ENCODE measurements at places on chromosomes 5 and 9.

DNA sequence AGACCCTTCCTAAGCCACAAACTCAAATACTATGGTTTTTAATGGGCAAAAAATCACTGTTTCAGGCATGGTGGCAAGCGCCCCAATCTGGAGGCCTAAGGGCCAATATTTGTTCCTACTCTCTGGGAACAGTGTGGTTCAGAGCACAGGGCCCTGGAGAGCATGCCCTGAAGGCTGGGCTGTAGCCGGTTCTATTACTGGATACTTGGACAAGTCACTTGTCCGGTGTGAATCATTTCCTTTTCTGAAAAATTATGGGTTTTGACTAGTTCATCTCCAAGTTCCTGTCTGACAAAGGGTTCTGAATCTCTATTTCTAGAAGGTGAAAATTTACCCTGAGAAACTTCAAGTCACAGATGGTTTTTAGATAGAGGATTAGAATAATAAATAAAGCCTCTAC, 75.0 kb downstream of the OTULIN start:
- DNase-seq = no peak

GRCh38 chr5:957748-958485, 50.7 kb upstream of the NKD2 start:
- DNase-seq = no peak

DNA sequence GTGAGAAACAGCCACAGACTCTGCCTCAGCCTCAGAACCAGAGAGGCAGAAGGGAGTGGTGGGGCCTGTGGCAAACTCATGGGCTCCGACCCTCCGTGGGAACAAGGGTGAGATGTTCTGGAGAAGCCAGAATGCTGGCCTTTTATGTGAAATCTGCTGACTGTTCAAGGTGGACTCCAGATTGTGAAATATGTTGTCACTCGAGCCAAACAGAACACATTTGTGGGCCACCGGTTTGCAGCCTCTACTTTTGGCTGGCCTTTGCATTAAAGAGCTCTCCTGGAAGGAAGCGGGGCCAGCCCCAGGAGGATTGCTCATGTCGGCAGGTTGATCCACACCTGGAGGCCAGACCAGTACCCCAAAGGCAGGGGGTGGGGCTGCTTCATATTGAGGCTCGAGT, 62.4 kb downstream of the ERGIC1 start:
- no peak for DNase-seq

DNA sequence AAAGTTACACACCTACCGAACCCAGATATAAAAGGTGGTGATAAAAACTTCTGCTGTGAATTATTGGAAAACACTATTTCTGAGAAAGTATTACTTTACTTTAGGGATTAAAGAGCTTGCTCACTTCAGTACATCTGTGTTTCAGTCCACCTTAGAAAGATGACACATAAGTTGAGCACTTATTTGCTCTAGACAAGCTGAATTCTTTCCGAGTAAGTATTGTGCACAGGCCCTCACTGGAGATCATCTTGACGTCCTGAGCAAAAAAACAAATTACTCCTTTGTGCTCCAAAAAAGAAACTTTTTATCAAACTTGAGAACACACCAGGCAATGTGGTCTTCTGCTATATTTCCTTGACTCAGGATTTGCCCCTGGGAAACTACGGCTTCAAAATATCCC, 231.0 kb upstream of the GRAMD2B start:
- DNase-seq = no peak

GRCh38 chr5:148352696-148353095, 17.3 kb downstream of the SPINK9 start:
- DNase-seq = no peak

GRCh38 chr9:8907868-8908267, 1108.3 kb upstream of the DMAC1 start:
- no peak for DNase-seq

DNA sequence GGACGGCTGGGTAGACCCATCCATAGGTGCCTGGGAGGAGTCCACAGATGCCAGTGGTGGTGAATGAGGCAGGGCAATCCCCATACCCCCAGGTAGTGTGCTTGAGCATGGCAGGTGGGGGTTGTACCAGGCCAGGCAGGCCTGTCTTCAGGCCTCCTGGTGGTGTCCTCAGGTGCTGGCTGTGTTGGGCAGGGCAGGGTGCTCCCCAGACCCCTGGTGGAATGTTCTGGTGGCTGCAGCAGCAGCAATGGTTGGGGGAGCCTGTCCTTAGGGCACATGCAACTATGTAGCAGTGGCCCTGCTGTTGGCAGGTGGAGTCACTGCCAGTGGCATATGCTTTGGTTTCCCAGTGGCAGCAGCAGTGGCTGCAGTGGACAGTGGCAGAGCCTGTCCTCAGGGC, 10.0 kb downstream of the ALG2 start:
- DNase-seq = no peak

DNA sequence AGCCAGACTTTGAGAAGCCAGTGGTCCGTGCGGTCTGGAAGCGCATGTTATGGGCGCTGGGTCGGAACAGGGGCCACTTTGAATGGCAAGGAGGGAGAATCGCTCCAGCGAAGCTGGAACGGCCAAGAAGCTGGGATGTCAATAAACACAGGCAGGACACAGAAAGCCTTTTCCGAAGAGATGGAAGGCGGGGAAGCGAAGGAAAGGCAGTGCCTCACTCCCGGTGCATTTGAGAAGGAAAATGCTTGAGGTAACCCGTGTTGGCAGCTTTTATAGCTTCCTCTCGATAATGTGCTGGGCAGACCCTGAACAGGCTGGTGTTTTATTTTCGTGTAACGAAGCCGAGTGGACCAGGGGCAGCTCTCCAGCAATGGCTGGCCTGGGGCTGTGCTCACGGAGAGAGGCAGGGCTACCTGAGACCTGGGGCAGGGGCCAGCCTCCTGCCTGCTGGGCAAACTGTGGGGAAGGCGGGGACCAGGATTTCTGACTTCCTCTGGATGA, 84.2 kb upstream of the SPRY4 start:
- DNase-seq = no peak

GRCh38 chr9:129258823-129259301, 80.8 kb upstream of the IER5L start:
- DNase-seq = no peak

DNA sequence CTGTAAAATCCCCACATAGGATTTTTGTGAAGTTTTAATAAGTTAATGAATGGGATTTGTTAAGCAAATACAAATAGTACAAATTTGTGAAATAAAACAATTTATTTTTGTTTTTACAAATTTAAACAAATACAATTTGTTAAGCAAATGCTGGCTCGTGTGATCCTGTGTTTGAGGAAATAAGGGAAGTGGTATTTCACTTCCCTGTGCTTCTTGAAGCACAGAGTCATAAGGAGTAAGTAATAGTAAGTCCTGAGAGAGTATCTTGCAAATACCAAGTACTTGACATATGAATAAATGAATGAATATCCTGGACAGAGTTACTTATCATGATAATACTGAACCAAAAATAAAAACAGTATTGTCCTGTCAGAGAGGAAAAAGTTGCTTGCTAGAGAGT, 9.1 kb downstream of the SMIM3 start:
- DNase-seq = no peak

- DNase-seq = no peak
These were observed 6.0 kb downstream of the LRRC8A start for GRCh38 chr9:128887914-128888350.

Measured in GM18507 (cell line).